ENCODE measurements at places on chromosomes 13 and 19. TPM values are rescaled to one million over a fixed set of nuclear protein-coding genes. Genes with fewer than 3 reads are reported as not detected.

The FNDC3A gene
- 51.3 TPM for total RNA-seq

The ZNF429 gene
- 9.4 TPM for total RNA-seq

The ANGPTL4 gene
- 1.1 TPM for total RNA-seq

The TTC9B gene
- total RNA-seq = not detected

The FLT1 gene
- under 0.01 TPM for total RNA-seq

The C19orf67 gene
- total RNA-seq = not detected

The ZNF491 gene
- 6.2 TPM for total RNA-seq

The PLA2G4C gene
- total RNA-seq = 3.2 TPM

The PGLYRP2 gene
- not detected for total RNA-seq

The SRRM5 gene
- not detected for total RNA-seq

The RXFP2 gene
- total RNA-seq = not detected

The CAPN12 gene
- not detected for total RNA-seq

The ZNF223 gene
- 5.8 TPM for total RNA-seq

The CD22 gene
- total RNA-seq = not detected

- no peak for DNase-seq
Measured at GRCh38 chr19:56765137-56765536, 75.4 kb downstream of the PEG3 start.

GRCh38 chr13:95708811-95709500, 32.0 kb downstream of the DNAJC3 start:
- no peak for DNase-seq

DNA sequence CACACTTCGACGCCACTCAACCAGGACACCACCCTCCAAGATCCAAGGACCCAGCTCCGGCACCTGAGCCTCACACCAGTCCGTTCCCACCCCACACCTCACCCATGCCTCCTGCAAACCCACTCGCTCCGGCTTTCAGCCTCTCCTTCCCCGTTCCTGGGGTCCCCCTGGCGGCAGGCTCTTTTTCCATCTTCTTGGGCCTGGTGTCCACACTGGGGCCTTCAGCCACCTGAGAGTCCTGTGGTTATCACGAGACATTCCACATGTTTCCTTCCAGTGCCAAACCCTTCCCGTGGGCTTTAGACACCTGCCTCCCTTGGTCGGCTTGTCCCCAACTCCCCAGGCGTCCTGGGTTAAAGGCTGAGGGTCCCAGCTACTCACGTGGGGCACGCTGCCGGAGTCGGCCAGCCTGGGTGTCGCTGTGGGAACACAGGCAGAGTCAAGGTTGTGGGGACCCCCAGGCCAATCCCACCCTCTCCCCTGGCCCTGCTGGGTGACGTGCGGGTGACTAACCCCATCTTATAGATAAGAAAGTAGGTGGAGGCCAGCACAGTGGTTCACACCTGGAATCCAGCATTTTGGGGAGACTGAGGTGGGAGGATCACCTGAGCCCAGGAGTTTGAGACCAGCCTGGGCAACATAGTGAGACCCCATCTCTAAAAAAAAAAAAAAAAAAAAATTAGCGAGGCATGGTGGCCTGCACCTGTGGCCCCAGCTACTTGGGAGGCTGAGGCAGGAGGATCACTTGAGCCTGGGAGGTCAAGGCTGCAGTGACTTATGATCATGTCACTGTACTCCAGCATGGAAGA, 1.9 kb downstream of the JSRP1 start:
- peak; percentile 96 for DNase-seq

DNA sequence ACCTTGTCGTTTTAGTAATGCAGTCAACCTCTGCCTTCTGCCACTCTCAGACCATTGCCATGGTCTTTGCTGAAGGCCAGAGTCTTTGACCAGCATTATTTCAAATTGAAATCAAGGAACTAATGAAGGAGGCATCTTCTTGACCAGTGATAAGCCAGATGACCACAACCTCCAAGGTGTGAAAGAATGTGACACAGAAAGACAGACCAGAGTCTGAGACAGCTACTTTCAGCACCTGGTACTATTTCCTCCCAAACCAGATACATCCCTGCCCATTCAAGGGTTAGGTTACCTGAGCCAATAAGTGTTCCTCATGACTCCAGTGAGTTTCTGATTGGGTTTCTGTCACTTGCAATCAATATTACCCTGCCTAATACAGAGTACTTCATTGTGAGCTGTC, 20.3 kb upstream of the RNASEH2B start:
- DNase-seq = no peak

DNA sequence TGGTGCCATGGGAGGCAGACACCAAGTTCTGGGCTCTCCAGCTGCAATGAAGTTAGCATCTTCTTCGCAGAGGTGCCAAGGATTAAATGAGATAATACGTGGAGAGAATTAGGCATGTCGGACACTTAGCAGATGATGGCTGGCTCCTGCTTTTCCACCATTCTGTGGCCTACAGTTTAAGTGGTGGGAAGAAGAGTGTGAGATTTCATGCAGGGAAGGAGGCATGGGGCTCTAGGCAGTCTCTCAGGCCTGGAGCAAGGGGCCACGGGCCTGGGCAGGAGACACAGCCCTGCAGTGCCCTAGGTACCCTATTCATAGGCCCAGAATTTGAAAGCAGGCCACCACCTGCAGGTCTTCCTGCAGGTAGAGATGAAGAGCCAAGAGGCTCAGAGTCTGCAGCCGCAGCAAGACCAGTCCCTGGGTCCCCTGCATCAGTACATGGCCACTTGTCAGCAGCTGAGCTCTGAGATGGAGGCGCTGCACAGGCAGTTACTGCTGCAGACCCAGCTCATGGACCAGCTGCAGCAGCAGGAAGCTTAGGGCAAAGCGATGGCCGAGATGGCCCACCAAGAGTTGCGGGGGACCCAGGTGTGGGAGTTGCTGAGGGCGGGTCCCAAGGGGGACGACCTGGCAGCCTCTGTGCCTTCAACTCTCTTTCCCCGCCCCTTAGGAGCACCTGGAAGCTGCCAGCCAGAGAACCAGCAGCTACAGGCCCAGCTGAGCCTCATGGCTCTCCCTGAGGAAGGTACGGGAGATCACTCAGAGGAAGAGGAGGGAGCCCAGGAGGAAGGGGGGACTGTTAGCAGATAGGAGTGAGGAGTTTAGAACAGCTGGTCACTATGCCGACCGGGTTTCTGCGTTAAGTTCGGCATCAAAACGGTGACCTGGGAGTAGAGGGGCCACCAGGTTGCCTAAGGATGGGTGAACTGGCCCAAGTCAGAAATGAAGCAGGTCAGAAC, 33.2 kb upstream of the ZNF492 start:
- peak; percentile 23 for DNase-seq

DNA sequence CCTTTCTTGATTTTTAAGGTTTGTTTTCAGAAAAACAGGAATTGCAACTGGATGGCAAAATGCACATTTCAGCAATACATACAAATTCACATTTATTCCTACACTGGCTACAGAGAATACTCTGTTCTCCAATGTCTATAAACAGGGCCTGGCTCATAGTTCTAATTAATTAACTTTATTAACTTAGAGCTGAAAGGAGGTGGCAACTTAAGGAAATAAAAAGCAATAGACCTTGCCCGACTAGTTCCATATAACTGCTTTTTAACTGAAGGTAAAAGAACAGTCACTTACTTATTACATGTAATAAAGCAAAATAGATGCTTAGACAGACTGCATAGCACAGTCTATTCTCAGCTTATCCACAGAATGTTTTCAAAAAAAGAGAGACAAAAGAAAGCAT, 498.5 kb downstream of the DIAPH3 start:
- DNase-seq = no peak

DNA sequence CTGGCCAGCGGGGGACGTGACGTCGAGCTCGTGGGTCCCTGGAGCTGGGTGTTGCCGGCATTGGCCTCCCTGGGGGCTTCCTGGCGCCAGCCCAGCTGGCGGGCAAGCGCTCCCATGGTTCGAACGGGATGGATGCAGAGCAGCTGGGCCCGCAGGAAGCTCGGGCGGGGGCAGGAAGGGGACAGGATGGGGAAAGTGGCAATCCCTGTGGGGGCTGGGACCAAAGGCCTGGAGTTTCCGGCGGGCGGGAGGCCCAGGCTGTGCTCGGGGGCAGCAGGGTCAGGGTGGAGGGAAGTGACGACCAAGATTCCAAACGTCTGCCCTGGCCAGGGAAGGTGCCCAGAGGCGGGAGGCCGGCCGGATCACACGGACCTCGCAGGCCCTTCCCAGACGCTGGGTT, 19.3 kb downstream of the PALM start:
- no peak for DNase-seq

- DNase-seq = no peak
Measured at GRCh38 chr19:52343548-52343947, 7.5 kb downstream of the ZNF610 start.

GRCh38 chr13:33543631-33544265, 258.2 kb upstream of the STARD13 start:
- no peak for DNase-seq

GRCh38 chr13:32426191-32426989, 1.5 kb downstream of the N4BP2L1 start:
- no peak for DNase-seq

GRCh38 chr13:42631181-42631580, 57.2 kb downstream of the TNFSF11 start:
- no peak for DNase-seq

DNA sequence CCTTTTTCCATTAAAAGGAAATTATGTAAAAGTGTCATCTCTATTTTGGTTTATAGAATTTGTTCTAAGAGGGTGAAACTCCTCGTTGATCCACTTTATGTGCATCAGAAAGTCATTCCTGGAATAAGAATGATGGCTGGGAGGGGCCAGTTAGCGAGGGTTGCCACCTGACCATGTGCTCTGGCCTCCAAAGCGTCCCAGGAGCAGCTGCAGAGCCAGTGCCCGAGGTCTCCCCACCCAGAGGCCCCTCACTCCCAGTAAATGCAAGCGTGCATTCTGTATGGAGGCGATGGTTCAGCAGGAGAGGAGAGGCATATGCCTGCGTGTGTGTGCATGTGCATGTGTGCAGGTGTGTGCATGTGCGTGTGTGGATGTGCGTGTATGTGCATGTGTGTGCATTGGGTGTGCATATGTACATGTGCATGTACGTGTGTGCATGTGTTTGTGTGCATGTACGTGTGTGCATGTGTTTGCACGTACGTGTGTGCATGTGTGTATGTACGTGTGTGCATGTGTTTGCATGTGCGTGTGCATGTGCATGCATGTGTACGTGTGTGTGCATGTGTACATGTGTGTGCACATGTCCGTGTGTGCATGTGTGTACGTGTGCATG, 345.8 kb downstream of the TEX29 start:
- no peak for DNase-seq

- no peak for DNase-seq
Measured at GRCh38 chr13:50187352-50188029, 172.2 kb downstream of the KCNRG start.

- DNase-seq = no peak
Measured at GRCh38 chr13:72694314-72694713, 33.1 kb downstream of the MZT1 start.

DNA sequence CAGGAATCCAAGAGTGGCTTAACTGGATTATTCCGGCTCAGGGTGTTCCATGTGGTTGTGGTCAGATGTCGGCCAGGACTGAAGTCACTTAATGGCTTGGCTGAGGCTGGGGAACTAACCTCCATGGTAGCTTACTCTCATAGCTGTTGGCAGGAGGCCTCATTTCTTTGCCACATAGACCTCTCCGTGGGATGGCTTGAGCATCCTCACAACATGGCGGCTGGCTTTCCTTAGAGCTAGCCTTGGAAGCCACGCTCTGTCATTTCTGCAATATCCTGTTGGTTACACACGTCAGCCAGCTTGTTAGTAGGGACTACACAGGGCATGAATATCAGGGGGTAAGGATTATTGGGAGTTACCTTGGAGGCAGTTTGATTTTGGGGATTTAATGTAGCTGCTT, 5.1 kb downstream of the CRX start:
- no peak for DNase-seq

GRCh38 chr13:33080972-33081590, 64.9 kb downstream of the KL start:
- DNase-seq = peak; percentile 88

GRCh38 chr13:40624383-40624782, 42.1 kb downstream of the FOXO1 start:
- no peak for DNase-seq
